ENCODE measurements at places on chromosomes 3 and 15.
A peak's percentile ranks its signal among the peaks of the same experiment; 100 is the strongest.

DNA sequence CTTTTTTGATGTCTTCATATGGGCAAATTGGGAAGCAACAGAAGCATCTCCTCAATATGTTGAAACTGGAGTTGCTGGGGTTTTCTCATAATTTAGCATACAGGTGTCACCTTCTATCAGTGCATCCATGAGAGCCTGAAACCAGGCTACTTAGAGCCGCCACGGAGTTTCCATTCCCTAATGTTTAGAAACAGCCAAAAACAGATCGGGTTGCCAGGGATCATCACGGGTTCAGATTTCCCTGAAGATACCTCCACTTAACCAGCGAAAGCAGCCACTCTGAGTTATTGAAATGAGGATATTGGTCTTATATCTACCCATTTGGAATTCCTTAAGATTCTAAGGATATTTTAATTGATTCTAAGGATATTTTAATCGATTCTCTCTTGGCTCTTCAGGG is 14.5 kb downstream of the TERB2 start:
- no peak for DNase-seq

- peak; percentile 33 for DNase-seq
These were observed 35.2 kb upstream of the RFTN1 start for GRCh38 chr3:16548721-16549120.

GRCh38 chr15:68366314-68366713 is 65.6 kb downstream of the ITGA11 start:
- no peak for DNase-seq

DNA sequence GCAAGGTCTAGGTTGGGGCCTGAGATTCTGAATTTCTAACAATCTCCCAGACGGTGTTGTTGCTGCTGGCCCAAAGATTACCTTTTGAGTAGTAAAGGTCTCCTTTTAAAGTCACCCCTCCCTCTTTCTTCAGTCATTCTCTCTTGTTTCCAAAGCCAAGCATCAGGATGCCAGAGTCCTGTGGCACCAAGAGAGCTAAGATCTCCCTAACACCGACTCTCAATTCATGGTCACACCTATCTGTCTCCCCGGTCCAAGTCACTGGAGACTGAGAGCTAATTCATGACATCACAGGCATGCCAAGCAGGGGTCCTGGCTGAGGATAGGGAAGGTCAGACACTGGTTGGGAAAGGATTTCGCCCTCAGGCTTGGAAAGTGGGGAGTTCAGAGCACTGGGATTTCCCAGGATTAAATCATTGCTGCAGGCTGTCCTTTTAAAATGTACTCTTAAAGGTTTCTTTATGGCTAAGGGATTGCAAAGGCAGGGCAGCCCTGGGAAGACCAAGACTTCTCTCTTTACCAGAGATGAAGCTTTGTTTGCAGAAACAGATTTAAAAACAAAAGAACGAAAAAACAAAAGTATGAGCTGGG is 7.3 kb downstream of the SHOX2 start:
- peak; percentile 29 for DNase-seq

DNA sequence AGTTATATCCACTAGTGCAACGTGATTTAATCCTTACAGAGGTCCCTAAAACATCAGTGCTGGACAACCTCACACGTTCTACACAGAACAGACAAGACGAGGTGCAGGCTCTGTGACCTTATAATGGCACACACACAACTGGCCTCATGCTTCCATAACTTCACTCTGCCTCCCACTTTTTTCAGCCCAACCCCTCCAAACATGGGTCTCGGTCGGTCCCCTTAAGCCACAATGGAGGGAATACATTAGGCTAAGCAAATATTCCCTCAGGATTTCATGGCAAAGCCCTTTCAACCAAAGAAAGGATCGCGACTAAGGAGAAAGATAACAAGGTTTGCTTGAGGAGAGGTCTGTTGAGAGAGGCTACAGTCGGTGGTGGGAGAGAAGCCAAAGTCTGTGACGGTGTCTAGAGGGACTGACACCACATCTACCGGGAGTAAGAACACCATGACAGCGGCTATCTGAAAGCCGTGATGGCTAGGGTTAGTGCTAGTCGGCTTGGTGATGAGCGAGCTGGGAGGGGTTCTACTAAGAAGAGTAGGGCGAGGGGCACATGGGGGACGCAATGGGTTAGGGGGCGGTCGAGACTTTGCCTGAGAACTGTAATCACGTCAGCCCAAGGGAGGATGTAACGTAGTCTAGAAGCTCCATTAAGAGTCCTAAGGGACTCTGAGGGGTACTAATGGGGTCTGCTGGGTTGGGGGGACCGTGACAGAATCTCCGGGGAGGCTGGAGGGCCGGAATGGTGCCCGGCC is 1.0 kb downstream of the MYO9A start:
- peak; percentile 4 for DNase-seq

- no peak for DNase-seq
These were observed 12.2 kb upstream of the IQCF5 start for GRCh38 chr3:51887620-51888019.

- no peak for DNase-seq
These were observed 62.6 kb upstream of the CNTN4 start for GRCh38 chr3:2036076-2036475.

DNA sequence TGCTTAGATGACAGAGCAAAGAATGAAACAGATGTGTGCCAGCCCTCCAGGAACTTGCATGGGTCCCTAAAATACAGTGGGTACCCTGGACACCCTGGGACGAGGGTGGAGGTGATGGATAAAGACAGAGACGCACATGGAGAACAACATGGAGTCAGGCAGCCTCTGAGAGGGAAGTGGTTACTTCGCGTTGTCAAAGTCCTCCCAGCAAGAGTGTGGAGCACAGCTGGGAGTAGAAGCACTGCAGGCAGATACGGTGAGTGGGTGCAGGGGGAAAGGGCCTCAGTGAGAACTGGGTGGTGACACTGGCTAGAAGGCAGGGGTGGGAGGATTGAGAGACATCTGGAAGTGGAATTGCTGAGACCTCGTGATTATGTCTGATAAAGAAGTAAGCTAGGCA is 70.8 kb upstream of the PRR20G start:
- DNase-seq: no peak

- DNase-seq: no peak
These were observed 46.2 kb downstream of the CHL1 start for GRCh38 chr3:242602-243355.

GRCh38 chr15:66833371-66833770 is 131.3 kb downstream of the SMAD6 start:
- DNase-seq: no peak

DNA sequence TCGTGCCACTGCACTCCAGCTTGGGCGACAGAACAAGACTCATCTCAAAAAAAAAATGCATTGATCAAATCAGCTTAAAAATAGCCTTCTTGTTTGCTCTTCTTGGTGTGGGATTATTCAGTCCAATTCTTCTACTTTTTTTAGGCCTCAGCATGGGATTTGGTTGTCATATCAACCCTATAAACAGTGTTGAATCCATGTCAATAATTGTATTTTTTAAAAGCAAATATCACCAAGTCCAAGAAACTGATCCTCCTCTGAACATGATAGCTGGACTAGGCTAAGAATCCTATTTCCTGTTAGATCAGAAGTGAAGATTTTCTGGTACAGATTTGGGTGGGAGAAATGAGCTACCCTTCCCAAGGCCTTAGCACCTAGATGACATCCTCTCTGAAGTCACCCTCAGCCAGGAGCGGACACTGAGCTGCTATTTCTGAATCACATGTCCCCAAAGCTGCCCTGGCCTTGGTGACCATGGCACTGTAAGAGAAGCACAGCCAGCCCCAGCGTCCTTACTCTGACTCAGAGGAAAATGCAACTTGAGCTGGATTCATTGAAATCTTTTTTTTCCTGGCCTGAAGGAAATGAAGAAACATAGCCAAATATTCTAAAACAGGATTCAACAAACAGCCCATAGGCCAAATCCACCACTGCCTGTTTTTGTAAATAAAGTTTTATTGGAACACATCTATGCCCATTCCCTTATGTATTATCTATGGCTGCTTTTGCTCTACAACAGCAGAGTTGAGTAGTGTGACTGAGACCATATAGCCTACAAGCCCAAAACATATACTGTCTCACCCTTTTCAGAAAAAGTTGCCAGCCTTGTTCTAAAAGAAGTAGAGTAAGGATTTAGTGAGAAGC is 215.9 kb upstream of the CTDSPL start:
- DNase-seq: no peak

DNA sequence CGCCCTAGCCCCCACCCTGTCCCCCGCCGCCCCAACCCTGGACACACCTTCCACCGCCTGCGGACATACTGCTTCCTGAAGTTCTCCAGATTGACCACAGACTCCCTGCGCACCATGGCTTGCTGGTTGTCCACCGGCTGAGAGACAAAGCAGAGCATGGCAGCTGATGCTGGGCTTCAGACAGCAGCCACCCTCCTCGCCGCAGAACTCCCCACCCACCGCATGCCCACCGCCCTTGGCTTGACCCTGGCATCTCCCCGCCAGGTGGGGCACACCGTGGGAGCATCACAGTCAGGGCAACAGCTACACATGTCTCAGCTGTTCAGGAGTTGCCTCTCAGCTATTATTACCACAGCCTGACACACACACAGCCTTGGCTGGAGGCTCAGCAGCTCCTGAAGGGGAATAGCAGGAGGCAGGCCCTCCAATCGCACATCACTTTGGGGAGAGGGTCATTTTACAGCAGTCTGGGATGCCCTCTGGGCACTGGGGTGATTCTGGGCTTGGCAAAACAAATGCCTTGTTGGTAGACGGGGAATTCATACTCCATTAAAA is 78.4 kb upstream of the HERC1 start:
- no peak for DNase-seq

GRCh38 chr3:52978109-52978754 is 67.6 kb downstream of the SFMBT1 start:
- no peak for DNase-seq

Data from suppressor macrophage treated with lipopolysaccharide for 1 hour (primary cell).